Activated CD4-positive, alpha-beta T cell treated with anti-CD3 and anti-CD28 coated beads, Interleukin-2, amount 10 ng/mL, durations not matched to agents 7 days and 5 days (primary cell): ENCODE measurements at places on chromosomes 7 and 10.

GRCh38 chr10:113127261-113127900, 177.3 kb downstream of the TCF7L2 start:
- no peak for DNase-seq

GRCh38 chr7:99791667-99792369, 7.8 kb upstream of the CYP3A4 start:
- no peak for DNase-seq

GRCh38 chr7:114298011-114298410, 116.6 kb upstream of the FOXP2 start:
- no peak for DNase-seq

- DNase-seq: no peak
Observed at GRCh38 chr10:119112056-119112455, 8.1 kb downstream of the DENND10 start.

DNA sequence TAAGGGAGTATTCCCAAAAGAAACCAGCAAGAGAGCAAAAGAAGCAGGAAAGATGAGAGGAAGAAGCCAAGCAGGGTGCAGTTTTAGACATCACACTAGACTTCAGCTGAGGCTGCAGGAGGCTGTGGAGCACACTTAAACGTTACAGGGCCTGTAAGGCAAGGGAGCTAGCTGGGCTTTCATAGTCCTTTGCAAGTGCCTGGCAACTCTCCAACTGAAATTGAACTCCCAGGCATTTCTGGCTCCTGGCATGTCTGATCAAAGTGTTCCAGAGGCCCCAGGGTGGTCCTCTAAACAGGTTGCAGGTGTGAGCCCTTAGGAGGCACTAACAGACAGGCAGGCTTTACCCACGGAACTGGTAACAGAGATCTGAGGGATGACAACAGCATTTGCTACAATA, 750.2 kb downstream of the XPNPEP1 start:
- DNase-seq: no peak

- no peak for DNase-seq
Observed at GRCh38 chr7:101166909-101167644, 1.7 kb upstream of the VGF start.

DNA sequence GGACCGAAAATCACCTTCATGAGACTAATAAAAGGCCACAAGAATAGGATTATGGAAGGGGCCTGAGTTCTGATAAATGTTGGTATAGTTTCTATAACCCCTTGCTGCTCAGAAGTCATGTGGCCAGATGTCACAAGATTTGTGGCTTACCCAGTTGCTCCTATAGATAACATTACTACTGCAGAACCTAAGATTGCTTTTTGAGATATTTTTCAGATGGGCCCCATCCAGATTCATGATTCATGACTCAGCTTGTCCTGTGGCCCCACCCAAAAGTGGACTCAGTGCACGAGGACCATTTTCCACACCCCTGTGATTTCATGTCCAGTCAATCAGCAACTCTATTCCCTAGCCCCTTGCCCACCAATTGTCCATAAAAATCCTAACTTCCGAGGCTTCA, 209.0 kb downstream of the ACTR3B start:
- no peak for DNase-seq

- DNase-seq: no peak
Observed at GRCh38 chr7:46651070-46651469, 730.0 kb upstream of the IGFBP3 start.

- no peak for DNase-seq
Observed at GRCh38 chr10:97821308-97822038, 28.2 kb upstream of the GOLGA7B start.

GRCh38 chr7:100582041-100582579, 3.8 kb downstream of the LRCH4 start:
- no peak for DNase-seq

DNA sequence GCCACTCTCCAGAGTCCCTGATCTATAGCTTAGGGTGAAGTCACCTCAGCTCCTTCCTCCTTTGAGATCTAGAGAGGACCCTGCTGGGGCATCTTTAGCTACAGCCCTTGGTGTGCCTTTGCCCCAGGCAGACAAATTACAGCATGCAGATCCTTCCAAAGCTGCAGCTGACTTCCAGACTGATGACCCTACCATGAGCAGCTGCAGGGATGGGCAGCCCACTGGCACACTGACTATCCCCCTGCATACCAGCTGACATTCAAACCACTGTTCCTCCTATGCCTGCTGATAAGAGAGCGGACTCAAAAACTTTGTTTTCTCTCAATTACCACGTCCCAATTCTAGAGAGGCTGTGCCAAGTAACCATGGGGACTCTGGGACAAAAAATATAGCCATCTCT, 70.6 kb downstream of the COL13A1 start:
- DNase-seq: no peak

- DNase-seq: peak; percentile 9
Observed at GRCh38 chr10:4234661-4235060, 449.7 kb upstream of the KLF6 start.

DNA sequence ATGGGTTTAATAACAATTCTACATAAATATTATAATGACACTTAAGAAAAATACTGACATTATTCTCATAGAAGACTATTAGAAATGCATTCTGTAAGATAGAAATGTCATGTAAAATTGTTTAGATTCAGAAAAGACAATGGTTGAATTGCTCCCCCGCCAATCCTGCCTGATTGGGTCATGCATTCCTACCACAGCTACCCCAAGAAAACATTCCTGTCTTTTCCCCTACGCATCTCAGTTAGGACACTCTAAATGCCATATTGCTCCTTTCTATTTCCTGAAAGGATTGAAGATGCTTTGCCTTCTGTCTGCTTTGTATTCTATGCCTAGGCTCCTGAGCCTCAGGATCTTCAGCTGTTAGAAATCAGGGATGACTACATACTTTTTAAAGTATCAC, 109.4 kb downstream of the DGKB start:
- no peak for DNase-seq

- no peak for DNase-seq
Observed at GRCh38 chr10:96416643-96417042, 57.8 kb upstream of the OPALIN start.

DNA sequence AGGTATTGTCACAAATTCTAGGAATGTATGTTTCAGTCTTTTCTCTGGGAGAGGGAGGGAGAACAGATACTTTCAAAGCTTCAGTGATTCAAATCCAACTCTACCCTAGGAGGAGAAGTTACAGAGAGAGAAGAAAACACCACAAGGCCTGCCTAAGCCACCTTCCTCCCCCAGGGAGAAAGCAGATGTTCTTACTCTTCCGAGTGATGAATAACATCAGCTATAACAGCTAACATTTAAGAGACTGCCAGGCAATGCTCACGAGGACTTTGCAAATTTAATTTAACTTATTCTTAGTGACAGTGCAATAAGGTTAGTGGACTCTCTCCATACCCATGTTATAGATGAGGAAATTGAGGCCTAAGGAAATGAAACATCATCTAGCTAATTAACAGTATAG, 36.8 kb downstream of the TAS2R41 start:
- DNase-seq: no peak

DNA sequence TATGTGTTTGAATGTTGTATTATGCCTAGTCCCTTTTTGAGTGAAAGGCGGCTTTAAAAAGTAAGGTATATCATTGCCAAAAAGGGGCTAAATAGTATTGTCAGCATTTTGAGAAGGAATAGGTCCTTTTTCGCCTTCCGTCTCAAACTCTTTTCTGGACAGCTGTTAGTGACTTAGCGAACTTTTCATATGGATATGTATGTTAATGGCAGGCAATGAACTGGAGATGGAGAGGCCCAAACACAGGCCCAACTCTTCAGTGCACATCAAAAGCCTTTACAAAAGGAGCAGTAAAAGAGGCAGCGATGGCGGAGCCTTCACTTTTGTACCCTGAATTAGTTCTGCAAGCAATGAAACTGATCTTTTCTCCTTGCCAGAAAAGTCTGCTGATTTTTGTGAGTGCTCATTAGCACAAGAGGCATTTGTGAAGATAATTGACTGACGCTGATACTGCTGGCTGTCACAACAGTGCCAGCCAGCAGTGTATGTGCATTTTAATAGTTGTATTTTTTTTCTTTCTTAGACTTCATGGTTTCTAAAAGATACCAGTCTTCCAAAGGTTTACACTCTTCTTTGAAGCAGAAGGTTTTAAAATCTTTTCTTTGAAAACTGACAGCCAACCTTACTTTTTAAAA, 243.7 kb upstream of the SP8 start:
- no peak for DNase-seq

GRCh38 chr7:87575521-87575920, 25.2 kb downstream of the ABCB1 start:
- DNase-seq: no peak

GRCh38 chr7:77348371-77348813, 67.8 kb downstream of the GSAP start:
- no peak for DNase-seq

- DNase-seq: no peak
Observed at GRCh38 chr7:126535176-126535575, 717.6 kb downstream of the GRM8 start.

- DNase-seq: no peak
Observed at GRCh38 chr7:33750177-33750576, 155.2 kb upstream of the BMPER start.

- DNase-seq: no peak
Observed at GRCh38 chr7:108308903-108309302, 147.3 kb downstream of the NRCAM start.

DNA sequence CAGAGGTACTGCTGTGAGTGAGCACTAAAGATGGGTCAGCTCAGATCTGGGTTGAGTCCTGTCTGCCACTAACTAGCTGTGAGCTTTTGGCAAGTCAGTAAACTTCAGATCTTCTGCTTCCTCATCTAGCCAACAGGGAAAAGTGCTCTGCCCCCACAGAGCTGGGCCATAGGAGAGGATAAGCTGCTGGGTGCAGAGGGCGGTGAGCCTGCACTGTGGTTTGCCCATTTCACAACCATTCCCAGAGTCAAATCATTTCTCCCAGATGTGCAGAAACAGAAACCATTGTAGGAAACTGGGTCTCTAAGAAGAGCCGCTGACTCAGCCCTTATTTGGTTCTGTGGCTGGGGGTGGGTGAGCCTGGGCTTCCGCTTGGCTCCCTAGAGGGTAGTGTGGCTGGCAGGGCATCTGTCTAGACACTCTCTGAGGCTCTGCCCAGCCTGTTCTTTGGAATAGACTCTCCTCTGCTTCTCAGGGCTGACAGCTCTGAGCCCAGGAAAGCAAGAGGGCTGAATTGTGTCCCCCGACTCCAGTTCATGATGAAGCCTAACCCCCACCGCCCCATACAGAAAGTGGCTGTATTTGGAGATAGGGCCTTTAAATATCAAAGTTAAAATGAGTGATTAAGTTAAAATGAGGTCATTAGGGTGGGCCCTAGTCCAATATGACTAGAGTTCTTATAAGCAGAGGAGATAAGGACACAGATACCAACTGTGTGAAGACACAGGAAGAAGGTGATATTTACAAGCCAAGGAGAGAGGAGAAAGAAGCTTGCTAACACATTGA, 29.5 kb upstream of the ARHGAP22 start:
- DNase-seq: peak; percentile 34

- DNase-seq: no peak
Observed at GRCh38 chr10:17006631-17007417, 122.8 kb downstream of the CUBN start.

DNA sequence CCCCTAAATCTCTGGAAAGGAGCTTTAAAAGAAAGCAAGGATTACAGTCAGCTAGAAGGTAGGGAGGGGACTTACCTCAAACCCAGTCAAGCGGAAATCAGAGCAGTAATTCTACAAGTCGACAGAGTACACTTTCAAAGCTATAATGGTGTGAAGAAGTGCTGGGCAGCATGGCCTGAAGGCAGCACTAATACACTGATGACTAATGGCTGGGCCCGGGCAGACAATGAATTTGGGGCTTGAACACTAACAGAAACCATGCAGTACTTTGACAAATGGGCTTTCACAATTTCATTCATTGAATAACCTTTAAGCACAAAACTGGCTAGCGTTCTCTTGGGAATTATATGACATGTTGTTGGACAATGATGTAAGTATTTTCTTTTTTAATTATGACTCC, 4.7 kb downstream of the GLI3 start:
- DNase-seq: no peak

DNA sequence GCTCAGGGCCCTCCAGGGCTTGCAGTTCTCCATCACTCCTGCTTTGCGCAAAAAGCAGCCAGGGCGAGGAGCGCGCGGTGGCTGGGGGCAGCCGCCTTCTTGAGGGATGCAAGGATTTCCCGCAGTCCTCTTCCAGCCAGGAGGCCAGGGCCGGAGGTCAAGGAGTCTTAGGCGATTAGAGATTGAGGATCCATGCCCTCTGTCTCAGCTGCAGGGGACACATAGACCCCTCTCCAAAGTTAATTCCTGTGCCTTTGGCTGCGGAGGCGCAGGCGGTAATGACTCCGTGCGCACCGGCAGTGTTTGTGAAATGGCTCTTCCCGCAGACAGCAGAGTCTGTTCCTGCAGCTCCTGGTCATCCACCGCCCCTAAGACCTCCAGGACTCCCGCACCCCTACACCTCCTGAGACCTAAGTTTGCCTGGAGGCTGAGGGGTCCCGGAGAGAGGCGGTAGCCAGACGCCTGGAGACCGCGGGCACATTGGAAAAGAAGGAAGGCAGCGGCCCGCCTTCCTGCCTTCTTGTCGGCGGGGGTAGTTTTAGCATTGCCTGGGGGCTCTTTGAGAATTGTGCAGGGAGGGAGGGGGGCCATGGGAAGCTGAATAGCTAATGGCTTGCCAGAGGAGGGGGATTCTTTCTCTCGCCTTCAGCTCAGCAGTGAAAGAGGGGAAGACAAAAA, 3.3 kb upstream of the NEUROG3 start:
- DNase-seq: no peak

DNA sequence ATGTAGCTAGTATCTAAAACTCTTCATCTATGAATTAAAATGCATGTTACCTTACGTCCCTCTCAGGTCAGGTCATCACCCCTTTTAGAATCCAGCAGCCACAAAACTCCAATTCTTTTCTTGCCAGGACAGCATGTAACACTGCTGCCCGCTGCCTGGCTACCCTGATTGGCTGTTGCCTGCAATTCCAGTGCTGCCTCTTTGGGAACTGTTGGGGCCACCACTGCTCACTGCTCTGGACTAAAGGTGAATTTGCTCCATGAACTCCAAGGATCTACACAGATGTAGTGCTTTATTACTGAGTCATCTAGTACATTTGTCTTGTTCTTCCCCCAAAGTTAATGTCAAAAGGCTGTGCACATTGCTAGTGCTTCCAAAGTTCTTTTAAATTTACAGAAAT, 40.4 kb downstream of the SCIN start:
- DNase-seq: no peak

DNA sequence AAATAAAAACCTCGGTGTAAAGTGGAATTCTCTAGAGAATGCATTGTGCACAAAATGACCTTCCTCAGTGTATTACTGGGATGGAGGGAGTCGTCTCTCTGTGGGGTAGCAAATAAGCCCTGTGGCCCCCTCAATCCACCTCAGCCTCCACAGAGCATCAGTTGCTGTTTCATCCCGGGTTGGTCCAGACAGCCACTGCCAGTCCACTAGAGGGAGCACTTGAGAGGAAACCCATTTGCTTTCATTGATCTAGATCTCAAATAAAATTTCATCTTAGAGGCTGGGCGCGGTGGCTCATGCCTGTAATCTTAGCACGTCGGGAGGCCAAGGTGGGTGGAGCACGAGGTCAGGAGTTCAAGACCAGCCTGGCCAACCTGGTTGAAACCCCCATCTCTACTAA, 1128.7 kb downstream of the CNTNAP2 start:
- DNase-seq: peak; percentile 39
